SW 1271 (cell line): ENCODE measurements at places on chromosomes 1 and 21.

DNA sequence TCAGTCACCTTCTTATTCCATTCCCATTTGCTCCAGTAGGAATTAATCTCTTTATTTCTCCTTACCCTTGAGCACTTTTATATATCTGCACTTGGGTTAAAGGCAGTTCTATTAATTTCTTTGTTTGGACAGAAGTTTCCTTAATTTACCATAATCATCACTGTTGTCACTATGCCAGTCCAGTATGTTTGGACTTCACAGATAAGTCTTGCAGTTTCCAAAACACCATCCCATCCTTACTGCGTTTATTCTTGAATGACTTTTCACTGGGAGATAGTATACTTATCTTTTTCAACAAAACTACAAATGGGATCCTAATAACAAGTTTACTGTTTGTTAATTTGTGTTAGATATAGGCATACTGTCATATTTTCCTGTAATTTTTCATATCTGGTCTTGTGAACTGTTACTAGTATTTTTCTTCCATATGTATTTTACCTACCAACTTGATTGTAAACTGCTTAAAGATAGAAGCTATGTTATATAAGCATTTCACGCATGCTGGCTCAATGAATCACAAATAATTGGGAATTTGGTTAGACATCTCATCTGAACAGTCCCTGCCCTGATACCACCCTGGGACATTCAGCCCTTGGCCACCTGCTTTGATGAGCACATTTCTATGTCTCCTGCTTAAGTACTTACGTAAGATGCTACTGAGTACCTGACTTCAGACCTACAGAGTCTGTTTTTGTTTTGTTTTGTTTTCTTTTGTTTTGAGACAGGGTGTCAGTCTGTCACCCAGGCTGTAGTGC, 78.2 kb downstream of the OLFML2B start:
- DNase-seq: no peak

DNA sequence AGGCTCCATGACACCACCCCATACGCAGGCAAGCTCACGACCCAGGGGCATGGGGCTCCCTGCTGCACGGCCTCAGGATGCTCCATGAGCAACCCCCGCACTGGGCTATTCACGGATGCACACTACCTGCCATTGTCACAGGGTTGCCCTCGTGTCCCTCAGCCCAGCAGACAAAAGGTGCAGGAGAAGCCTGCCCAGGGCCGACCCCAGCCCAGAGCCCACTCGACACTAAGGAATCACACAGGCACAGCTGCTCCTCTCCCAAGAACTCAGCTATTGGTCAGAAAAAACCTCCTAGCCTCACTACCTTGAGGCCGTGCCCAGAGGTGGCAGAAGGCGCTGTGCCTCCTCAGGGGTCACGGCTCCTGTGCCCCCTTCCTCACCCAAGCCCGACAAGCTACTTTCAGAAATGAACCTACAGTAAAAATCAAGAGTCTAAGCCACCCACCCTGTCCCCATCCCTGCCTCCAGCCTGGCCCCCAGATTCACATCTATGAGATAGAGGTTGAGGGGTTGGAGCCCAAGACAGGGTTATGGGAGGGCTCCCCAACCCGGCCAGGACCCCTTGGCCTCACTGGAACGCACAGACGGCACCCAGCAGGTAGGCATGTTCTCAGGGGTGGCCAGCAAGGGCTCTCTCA, 6.4 kb upstream of the SPATC1L start:
- no peak for DNase-seq

GRCh38 chr1:212641956-212642355, 33.4 kb downstream of the ATF3 start:
- no peak for DNase-seq

DNA sequence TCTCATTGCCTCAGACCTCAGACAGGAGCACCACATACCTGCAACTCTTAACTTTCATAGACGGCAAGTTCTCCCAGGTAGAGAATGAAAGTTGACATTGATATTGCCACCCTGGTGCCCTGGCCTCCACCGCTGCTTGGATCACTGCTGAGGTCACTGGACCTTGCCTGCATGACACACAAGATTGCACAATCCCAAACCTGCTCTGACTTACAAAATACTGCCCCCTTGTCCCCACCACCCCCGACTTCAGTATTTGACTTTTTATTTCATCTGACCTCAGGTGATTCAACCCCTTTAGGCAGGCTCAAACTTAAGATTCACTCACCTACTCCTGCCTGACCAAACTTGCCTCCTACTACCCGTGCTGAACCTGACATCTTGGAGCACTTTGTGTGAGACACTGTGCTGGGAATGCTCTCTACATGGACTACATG, 43.1 kb upstream of the S1PR1 start:
- no peak for DNase-seq

DNA sequence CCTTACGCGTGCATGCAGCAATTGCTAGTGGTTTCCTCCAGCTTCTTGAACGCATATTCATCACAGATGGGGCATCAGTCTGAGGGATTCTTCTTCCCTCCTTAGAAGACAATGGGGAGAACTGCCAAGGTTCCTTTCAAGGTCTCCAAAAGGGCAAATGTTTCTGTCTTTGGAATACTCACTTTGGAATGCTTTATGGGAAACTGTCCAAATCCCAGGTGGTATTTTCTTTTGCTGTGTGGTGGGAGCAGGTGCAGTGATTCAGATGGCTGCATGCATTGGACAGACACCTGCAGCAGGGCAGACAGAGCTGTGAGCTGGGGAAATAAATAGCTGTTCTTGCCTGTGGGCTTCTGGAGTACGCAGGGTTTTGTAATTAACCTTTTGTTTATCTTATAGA, 40.5 kb downstream of the URB2 start:
- no peak for DNase-seq

GRCh38 chr1:226772446-226773139, 33.5 kb upstream of the ITPKB start:
- no peak for DNase-seq

DNA sequence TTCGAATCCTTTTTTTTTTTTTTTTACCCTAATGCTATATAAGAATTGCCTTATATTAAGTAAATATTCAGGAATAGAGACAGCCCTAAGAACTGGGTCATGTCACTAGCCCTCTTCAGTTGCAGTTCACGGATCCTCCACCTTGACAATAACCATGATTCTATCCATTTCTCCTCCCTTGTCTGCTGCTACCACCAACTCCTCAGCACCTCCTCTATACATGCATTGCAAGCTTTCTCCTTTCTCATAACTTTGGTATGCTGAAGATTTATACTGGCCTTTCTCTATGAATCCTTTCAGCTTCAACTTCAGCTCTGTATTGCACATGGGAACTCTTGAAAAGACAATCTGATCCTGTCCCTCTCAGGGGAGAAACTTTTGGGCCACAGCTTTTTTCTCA, 14.3 kb upstream of the DR1 start:
- DNase-seq: no peak

DNA sequence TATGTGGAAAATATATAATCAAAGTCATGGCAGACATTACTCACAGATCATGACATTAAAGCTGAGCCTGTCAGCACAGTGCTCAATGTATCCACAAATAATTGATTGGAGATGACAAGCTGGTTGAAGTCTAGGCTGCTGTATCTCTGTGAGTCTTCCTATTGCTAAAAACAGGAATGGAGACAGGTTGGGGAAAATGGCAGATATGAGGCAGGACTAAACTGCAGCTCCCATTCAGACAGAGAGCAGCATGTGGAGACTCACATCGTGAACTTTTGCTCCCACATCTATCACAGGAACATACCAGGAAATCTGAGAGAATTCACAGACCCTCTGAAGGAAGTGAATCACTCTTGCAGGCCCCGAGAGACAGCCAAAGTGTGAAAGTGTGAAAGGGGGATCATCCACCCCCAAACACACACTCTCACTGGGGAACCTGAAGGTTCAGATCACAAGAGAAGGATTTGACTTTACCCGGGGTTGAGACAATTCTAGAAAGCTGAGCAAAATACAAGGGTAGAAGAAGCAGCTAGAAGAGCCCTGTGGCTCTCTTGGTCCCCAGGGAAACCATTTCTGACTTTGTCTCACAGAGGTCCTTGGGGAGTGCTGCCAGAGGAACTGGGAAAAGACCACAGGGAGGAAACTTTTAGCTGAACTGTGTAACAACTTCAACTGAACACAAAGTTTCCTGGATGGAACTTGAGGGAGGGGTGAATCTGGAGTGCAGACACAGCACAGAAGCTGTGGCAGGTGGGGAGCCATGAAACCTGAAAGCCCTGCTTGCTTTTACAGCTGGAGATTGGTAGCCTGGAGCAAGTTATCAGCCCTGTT, 173.4 kb downstream of the S1PR1 start:
- DNase-seq: no peak

DNA sequence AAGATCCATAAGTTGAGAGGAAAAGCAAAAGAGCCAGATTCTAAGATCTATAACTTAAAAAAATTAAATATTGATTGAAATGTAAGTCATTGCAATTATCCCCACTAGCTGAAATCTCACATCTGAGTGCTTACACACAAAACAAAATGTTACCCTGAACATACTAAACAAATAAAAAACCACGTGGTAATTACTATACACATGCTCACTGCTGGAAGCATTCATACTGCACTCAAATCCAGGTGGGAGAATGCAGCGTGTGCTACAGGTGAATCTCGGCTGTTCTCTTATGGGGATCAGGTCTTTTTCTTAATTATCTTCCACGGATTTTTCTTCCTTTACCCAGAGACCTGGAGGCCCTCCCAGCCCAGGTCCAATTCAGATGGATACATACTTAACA, 74.3 kb downstream of the SDC3 start:
- no peak for DNase-seq

GRCh38 chr1:58500043-58500442, 46.5 kb downstream of the OMA1 start:
- no peak for DNase-seq

- no peak for DNase-seq
Measured at GRCh38 chr1:29519788-29520110, 283.4 kb downstream of the PTPRU start.

DNA sequence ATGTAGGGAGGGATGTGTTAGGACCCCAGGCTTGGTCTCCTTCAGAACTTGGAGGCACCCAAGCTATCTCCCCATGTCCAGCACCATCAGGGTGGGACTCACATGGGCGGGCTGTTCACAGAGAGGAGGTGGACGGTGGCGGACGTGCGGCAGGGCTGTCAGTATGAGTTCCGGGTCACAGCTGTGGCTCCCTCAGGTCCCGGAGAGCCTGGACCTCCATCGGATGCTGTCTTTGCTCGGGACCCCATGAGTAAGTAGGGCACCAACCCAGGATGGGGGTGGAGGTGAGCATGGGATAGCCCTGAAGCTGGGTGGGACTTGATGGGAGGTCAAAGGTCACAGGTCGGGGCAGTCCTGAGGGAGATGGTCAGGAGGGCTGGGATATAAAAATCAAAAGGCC, 27.8 kb downstream of the IGFN1 start:
- no peak for DNase-seq

DNA sequence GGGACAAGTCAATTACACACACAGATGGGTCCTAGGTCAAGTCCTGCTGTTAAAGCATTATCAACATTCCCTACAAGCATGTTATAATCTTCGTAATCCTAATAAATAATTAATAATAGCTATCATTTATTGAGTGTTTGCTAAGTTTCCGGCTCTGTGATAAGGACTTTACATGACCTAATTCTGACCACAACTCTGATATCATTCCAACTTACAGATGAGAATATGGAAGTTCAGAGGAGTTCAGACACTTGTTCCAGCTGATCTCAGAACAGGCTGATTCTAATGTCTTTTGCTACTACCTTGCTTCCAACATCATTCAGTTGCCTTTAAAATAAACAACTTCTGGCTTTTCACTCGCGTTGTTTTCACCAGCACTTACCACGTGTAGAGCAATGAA, 770.1 kb upstream of the CXADR start:
- no peak for DNase-seq

DNA sequence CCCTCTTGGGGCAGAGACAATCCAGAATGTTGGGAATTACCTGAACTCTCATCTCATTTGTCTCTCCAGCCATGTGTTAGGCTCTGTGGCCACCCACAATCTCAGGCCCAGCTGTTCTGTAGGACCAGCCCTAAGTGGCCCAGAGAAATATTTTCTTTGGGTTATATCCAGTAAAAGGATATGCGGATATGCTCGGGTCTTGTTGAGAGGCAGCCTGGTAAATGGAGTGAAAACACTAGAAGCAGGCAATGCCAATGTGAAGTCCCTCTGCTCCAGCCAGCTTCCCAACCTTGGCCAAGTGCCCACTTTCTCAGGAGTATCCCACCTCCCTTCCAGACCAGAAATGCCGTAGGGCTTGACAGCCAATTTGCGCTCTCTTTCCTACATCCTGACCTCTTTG, 192.2 kb downstream of the ST6GALNAC3 start:
- DNase-seq: no peak

GRCh38 chr1:203287898-203288297, 17.4 kb upstream of the BTG2 start:
- DNase-seq: no peak

DNA sequence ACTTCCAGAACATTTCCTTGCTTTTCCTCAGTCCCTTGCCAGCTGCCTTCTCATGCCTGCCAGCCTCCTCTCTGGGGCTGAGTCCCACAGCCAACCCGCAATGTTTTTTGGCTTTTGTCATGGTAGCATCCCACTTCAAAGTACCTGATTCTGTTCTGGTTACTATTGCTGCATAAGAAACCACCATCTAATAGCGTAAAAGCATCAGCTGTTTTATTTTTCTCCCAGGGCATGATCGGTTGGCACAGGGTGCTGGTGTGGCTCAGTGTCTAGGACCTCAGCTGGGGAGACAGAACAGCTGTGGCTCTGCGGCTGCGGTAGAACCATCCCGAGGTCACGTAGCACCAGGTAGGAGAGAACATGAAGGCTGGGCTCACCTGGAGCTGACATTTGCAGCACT, 8.9 kb upstream of the PRMT2 start:
- no peak for DNase-seq

GRCh38 chr1:61930116-61930645, 187.9 kb downstream of the PATJ start:
- DNase-seq: no peak

GRCh38 chr1:65490231-65491009, 70.0 kb downstream of the LEPR start:
- DNase-seq: no peak

DNA sequence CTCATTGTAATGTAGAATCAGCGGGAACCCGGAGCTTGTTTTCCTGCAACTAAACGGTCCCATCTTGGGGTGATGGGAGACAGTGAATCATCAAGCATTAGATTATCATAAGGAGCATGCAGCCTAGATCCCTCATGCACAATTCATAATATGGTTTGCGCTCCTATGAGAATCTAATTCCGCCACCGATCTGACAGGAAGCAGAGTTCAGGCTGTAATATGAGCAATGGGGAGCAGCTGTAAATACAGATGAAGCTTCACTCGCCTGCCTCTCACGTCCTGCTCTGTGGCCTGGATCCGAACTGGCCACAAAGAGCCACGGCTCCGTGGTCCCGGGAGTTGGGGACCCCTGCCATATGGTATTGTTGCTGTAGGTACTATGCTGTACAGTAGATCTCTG, 1.6 kb downstream of the IFI44 start:
- no peak for DNase-seq

GRCh38 chr1:159979257-159979656, 25.2 kb upstream of the SLAMF9 start:
- DNase-seq: no peak

- DNase-seq: no peak
Measured at GRCh38 chr21:37435711-37436110, 69.1 kb downstream of the DYRK1A start.
